ENCODE measurements at places on chromosomes 7 and 10. TPM values are rescaled to one million over a fixed set of nuclear protein-coding genes. Genes with fewer than 3 reads are reported as not detected.

Gene NPFFR1
- not detected for total RNA-seq

Gene PIK3CG
- total RNA-seq, result 30.8 TPM

Gene TEX47
- not detected for total RNA-seq

Gene RHOBTB1
- not detected for total RNA-seq

Gene ANKRD61
- total RNA-seq, result not detected

Gene C10orf71
- total RNA-seq, result not detected

Gene CDH23
- 10.1 TPM for total RNA-seq

Gene BTRC
- total RNA-seq, result 8.5 TPM
